ENCODE measurements at places on chromosomes 12 and 14.

- no peak for DNase-seq
These were observed 93.1 kb downstream of the SRGAP1 start for GRCh38 chr12:63937378-63938316.

- no peak for DNase-seq
These were observed 8.1 kb downstream of the SHMT2 start for GRCh38 chr12:57237596-57237931.

DNA sequence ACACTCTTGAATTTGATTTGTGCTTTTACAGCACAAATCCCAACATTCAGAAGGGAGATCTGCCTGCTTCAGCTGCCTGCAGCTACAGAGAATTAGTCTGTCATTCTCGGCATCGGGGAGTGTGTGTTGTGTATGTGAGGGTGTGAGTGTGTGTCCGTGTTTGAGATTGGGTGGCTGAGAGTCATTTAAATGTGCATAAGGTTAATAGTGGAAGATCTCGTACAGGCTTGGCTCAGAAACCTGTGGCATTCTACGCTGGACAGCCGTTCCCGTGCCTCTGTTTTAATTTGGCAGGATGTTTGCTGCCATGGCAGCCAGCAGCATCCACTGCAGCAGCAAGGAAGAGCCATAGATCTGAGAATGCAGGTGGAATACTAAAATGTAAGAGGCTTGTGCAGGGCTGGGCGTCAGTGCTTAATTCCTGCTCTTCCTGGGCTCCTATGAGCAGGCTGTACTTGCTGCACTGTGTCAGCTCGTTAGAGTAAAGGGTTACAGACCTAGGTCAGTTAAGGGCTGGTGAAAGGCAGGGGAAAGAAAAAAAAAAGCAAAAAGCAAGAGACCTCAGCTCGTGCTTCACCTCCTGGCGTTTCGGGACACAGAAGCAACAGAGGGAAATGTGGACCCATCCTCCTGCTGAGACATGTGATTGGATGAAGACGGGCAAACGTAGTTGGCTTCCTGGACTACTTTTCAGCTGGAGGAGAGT is 205.4 kb downstream of the NAV3 start:
- DNase-seq, result no peak

GRCh38 chr12:67676624-67677023 is 28.1 kb downstream of the DYRK2 start:
- DNase-seq, result peak; percentile 56

GRCh38 chr12:65595016-65595560 is 229.2 kb upstream of the HMGA2 start:
- no peak for DNase-seq

DNA sequence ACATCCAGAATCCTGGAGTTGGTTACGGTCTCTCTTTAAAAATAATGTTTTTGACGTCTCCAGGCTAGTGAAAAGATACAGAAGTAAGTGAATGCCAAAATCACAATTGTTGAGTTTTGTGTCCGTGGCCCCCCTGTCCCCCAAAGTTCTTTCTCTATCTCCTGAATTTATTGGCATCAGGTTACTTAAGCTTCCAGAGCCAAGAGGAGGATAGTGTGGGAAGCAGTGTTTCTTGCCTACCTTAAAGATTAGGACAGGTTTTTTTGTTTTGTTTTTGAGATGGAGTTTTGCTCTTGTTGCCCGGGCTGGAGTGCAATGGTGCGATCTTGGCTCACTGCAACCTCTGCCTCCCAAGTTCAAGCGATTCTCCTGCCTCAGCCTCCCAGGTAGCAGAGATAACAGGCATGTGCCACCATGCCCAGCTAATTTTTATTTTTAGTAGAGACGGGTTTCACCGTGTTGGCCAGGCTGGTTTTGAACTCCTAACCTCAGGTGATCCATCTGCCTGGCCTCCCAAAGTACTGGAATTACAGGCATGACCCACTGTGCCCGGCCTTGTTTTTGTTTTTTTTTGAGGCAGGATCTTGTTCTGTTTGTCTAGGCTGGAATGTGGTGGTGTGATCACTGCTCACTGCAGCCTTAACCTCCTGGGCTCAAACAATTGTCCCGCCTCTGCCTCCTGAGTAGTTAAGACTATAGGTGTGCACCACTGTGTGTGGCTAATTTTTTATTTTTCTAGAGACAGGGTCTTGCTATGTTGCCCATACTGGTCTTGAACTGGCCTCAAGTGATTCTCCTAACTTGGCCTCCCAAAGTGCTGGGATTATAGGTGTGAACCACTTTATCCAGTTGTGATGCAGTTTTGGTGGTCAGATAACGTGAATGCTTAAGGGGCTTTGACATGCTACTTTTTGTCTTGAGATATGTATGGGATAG is 5.4 kb downstream of the SRSF5 start:
- DNase-seq, result no peak

DNA sequence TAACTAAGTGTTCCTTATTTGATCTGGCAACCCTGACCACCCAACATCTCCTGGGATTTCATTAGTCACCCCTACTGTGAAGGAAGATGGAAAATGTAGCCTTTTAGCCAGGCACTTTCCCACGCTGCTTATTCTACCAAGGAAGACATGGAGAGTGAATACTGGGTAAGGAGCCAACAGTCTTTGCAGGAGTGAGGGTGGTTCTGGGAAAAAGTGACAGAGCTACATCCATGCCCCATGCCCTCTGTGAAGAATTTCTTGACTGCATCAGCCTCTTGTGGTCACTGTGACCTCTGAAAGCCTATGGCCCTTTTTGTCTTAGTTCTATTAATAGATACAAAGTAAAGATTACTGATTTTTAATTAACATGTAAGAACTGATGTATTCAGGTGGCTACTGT is 196.0 kb upstream of the EEA1 start:
- DNase-seq, result no peak

- peak; percentile 59 for DNase-seq
These were observed 20.5 kb upstream of the GUCY2C start for GRCh38 chr12:14716848-14717444.

GRCh38 chr14:28707814-28708213 is 58.8 kb upstream of the FOXG1 start:
- peak; percentile 67 for DNase-seq

DNA sequence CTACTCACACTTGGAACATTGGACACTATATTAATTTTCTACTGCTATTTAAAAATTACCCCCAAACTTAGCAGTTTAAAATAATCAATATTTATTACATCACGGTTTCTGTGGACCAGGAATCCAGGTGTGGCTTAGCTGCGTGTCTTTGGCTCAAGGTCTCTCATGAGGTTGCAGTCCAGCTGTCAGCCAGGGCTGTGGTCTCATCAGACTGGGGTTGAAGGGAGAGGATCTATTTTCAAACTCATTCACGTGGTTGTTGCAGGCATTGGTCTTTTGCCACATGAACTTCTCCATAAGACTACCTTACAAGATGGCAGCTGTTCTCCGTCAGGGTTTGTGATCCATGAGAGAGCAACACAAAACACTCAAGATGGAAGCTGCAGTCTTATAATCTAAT is 343.0 kb downstream of the BCAT1 start:
- no peak for DNase-seq

DNA sequence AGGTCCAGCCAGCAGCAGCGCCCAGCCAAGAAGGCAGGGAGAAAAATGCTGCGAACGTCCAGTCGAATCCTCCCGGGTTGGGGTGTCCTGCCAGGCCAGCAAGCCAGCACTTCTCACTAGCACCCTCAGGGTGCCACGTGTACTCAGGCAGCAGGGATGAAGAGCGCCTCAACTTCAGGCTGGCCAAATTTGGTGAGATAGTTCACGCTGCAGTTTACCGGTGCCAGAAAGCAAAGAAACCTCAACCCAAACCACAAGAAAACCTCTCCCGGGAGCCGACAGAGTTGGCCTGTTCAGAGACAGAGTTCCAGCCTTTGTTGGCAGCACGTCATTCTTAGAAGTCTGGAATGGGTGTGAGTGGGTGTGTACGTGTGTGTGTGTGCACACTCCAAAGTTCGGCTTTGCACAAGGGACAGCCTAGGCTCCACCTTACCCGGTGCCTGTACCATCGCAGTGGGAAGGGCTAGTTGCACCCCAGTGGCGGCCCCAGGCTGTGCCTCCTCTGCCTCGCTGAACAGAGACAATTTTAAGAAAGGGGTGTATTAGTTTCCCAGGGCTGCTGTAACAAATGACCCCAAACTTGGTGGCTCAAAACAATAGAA is 42.1 kb downstream of the ELK3 start:
- DNase-seq, result no peak

DNA sequence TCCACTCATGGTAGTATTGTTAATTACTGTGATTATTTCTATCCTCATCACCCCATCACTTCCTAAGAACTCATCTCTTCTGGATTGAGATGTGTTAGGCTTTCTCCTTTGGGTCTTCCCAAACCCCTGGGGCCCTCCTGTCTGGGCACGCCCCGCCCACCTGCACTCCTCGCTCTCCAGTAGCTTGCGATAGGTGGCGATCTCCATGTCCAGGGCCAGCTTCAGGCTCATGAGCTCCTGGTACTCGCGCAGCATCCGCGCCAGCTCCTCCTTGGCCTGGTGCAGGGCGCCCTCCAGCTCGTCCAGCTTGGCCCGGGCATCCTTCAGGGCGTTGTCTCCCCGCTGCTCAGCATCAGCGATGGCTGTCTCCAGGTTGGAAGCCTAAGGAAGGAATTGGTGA is 6.8 kb downstream of the KRT71 start:
- DNase-seq, result no peak

GRCh38 chr12:115791331-115791730 is 486.2 kb downstream of the MED13L start:
- no peak for DNase-seq

GRCh38 chr12:129530984-129531383 is 372.8 kb downstream of the TMEM132D start:
- DNase-seq, result no peak

- DNase-seq, result no peak
These were observed 17.1 kb downstream of the LMO3 start for GRCh38 chr12:16588812-16589211.

DNA sequence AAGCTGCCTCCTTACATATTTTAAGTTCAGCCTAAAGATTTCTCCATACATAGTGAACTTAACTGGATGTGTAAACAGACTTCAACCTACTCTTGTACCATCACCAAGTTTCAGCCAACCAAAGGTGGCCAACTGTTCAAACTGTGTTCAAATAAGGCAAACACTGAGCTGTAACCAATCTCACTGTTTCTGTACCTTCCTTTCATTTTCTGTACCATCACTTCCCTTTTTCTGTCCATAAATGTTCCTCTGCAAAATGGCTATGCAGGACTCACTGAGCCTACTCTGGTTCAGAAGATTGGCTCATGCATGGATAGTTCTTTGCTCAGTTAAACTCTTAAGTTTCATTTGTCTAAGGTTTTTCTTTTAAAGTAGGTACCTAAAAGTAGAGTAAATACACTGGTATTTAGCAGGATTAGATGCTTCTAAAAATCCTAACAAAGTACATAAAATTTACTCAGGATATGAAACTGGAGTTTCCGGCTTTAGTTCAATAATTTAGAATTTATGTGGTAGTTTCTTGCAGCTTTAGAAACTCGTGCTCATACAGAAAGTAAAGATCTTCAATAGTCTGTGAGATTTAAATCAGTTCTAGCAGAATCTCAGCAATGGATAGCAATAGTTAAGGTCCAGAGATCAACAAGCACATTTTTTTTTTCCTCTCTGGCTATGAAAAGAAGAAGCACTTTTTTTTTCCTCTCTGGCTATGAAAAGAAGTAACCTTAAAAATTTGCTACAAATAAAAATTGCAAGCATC is 282.0 kb upstream of the PPFIA2 start:
- DNase-seq, result no peak

All from ELR (cell line).